Chondrocyte (in vitro differentiated cells): ENCODE measurements at places on chromosomes 1 and 21. TPM values are rescaled to one million over a fixed set of nuclear protein-coding genes. Genes with fewer than 3 reads are reported as not detected.
A peak's percentile ranks its signal among the peaks of the same experiment; 100 is the strongest.

PTTG1IP gene
- 225 to 333 TPM (median 329 TPM) in 3 replicates for total RNA-seq

ZSWIM5 gene
- 0.51 to 1.1 TPM (median 1.0 TPM) in 3 replicates for total RNA-seq

POGK gene
- 31.4 to 38.0 TPM (median 35.2 TPM) in 3 replicates for total RNA-seq

CFAP410 gene
- 14.2 to 19.5 TPM (median 17.7 TPM) in 3 replicates for total RNA-seq

ATP1A4 gene
- total RNA-seq: not detected in 3 replicates

HHAT gene
- 6.1 to 7.9 TPM (median 6.4 TPM) in 3 replicates for total RNA-seq

GRCh38 chr1:235027076-235027861 lies 101.4 kb downstream of the TOMM20 start:
- H3K27ac ChIP-seq: no peak overlapping the region
- H3K27me3 ChIP-seq: no peaks in the 10 kb centered on the region
- DNase-seq: no peak
- H3K36me3 ChIP-seq: no peaks in the 10 kb centered on the region

DNA sequence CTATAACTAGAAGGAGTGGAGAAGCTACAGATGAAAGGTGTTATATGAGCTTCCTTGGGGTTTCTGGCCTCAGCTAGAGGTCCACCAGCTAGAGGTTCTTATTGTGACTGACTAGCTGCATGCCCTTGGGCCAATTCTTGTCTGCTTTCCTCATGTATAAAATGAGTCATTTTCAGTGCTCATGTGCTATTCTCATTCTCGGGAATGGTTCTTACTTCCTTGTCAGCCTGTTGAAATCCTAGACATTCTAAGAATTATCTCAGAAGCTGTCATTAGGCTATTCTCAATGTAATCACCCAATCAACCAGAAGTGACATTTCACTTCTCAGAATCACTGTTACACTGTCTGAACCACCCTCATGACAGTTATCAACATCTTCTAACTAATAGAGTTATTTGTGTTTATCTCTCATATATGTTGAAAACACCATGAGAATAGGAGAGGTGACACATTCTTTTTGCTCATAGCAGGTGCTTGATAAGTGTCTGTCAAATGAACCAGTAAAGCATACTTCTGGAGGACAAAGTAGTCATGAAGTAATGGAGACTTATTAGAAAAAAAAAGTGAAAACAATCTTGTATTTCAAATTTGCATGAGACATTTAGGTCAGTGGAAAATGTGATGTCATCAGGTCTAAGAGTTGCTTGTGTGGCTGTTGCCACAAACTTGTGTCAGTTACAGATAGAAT lies 122.8 kb upstream of the IVNS1ABP start:
- no peaks in the 10 kb centered on the region for H3K27me3 ChIP-seq
- H3K36me3 ChIP-seq: no peaks in the 10 kb centered on the region
- no peak overlapping the region for H3K4me3 ChIP-seq
- DNase-seq: no peak
- H3K4me1 ChIP-seq: peaks cover 7% of the 10 kb centered on the region

- peaks cover 9% of the 10 kb centered on the region for H3K36me3 ChIP-seq
- H3K4me3 ChIP-seq: peak overlapping the region; percentile 67
- H3K27ac ChIP-seq: peak overlapping the region; percentile 93
- no peaks in the 10 kb centered on the region for H3K27me3 ChIP-seq
These were observed 59.8 kb upstream of the MORC3 start for GRCh38 chr21:36260030-36260787.

GRCh38 chr21:27817074-27817473 lies 850.2 kb upstream of the ADAMTS5 start:
- no peaks in the 10 kb centered on the region for H3K36me3 ChIP-seq
- no peak for DNase-seq
- no peak overlapping the region for H3K27ac ChIP-seq
- peaks cover 23% of the 10 kb centered on the region for H3K4me1 ChIP-seq
- H3K27me3 ChIP-seq: no peaks in the 10 kb centered on the region

GRCh38 chr21:45488931-45489721 lies 53.1 kb downstream of the SLC19A1 start:
- peaks cover 11% of the 10 kb centered on the region for H3K4me1 ChIP-seq
- H3K36me3 ChIP-seq: peaks cover 16% of the 10 kb centered on the region
- H3K4me3 ChIP-seq: no peak overlapping the region
- H3K27ac ChIP-seq: no peak overlapping the region
- no peak for DNase-seq
- H3K27me3 ChIP-seq: no peaks in the 10 kb centered on the region

DNA sequence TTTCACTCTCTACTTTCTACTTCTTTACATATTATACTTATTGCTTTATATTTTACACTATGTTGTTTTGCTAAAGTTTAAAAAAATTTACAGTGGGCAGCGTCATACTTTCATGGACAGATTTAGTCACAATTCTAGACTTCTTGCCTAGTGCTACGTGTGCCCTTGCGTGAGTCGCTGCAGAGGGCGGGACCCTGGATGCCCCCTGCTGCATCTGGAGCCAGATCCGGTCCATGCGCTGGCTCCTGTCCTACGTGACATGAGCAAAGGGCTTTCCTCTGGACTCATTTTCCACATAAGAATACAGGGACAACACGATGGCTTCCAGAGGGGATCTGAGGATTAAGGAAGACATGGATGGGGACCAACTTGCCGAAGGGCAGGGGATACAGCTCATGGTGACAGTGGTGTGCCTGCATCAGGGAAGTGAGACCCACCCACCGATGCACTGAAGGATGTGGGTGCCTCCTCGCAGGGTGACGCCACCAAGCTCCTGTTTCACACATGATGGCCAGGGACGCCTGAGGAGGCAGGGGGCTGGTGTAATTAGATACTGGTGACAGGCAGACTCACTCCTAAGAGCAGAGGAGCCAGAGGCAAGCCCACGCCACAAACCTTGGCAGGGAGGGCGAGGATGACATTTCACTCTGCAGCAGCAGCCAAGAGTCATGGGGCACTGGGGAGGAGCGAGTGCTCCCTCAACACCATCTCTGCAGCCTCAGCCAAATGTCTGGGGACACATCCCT lies 86.6 kb downstream of the DMRTB1 start:
- peaks cover 45% of the 10 kb centered on the region for H3K4me1 ChIP-seq
- peaks cover 11% of the 10 kb centered on the region for H3K36me3 ChIP-seq
- H3K27me3 ChIP-seq: no peaks in the 10 kb centered on the region
- no peak overlapping the region for H3K27ac ChIP-seq
- peak; percentile 71 for DNase-seq
- H3K4me3 ChIP-seq: no peak overlapping the region

- DNase-seq: no peak
- no peak overlapping the region for H3K27ac ChIP-seq
- peaks cover 1% of the 10 kb centered on the region for H3K36me3 ChIP-seq
- peaks cover 2% of the 10 kb centered on the region for H3K27me3 ChIP-seq
- peaks cover 7% of the 10 kb centered on the region for H3K4me1 ChIP-seq
These were observed 687.2 kb downstream of the MATN1 start for GRCh38 chr1:30036229-30036547.

- H3K4me3 ChIP-seq: no peak overlapping the region
- H3K27ac ChIP-seq: no peak overlapping the region
- H3K36me3 ChIP-seq: no peaks in the 10 kb centered on the region
- no peaks in the 10 kb centered on the region for H3K27me3 ChIP-seq
These were observed 23.5 kb upstream of the DDOST start for GRCh38 chr1:20684651-20685050.

GRCh38 chr1:112263042-112263441 lies 133.0 kb upstream of the CTTNBP2NL start:
- DNase-seq: no peak
- H3K27me3 ChIP-seq: peaks cover 32% of the 10 kb centered on the region
- H3K4me1 ChIP-seq: no peaks in the 10 kb centered on the region
- no peak overlapping the region for H3K4me3 ChIP-seq
- H3K36me3 ChIP-seq: no peaks in the 10 kb centered on the region

- H3K4me1 ChIP-seq: peaks cover 14% of the 10 kb centered on the region
- H3K4me3 ChIP-seq: no peak overlapping the region
- no peak overlapping the region for H3K27ac ChIP-seq
These were observed 181.4 kb downstream of the NRIP1 start for GRCh38 chr21:14883351-14883750.

- H3K27ac ChIP-seq: peak overlapping the region; percentile 55
- H3K4me1 ChIP-seq: peaks cover 21% of the 10 kb centered on the region
- H3K4me3 ChIP-seq: no peak overlapping the region
- DNase-seq: no peak
These were observed 202.9 kb downstream of the USP25 start for GRCh38 chr21:15932726-15933125.

- peak overlapping the region; percentile 85 for H3K27ac ChIP-seq
- H3K4me1 ChIP-seq: peaks cover 87% of the 10 kb centered on the region
- DNase-seq: no peak
- H3K36me3 ChIP-seq: peaks cover 2% of the 10 kb centered on the region
These were observed 94.8 kb upstream of the BMP8A start for GRCh38 chr1:39396671-39397070.

DNA sequence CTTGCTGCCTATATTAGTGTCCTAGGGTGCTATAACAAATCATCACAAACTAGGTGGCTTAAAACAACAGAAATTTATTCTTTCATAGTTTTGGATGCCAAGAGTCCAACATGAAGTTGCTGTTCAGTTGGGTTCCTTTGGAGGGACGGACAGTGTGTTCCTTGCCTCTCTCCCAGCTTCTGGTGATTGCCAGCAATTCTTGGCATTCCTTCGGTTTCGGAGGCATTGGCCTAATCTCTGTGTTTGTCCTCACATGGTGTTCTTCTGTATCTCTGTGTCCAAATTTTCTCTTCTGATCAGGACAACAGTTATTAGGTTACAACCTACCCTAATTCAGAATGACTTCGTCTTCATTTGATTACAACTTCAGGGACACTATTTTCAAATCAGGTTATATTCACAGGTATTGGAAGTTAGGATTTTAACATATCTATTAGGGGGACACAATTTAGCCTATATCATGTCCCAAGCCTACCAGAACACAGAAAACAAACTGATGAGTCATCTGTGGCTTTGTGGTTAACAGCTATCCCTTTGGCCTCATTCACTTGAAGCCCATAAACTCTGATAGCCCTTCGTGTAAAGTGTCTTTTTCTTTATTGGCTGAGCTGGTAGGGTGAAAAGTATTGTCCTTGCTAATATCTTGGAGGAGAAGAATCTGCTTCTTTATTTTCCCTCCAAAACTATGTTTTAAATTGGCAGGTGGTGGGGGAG lies 83.2 kb upstream of the PAPPA2 start:
- H3K27me3 ChIP-seq: peaks cover 4% of the 10 kb centered on the region
- no peaks in the 10 kb centered on the region for H3K36me3 ChIP-seq
- no peaks in the 10 kb centered on the region for H3K4me1 ChIP-seq
- no peak for DNase-seq
- H3K4me3 ChIP-seq: no peak overlapping the region

GRCh38 chr1:46617108-46617800 lies 643 bp upstream of the MOB3C start:
- H3K4me3 ChIP-seq: peak overlapping the region; percentile 88
- no peaks in the 10 kb centered on the region for H3K27me3 ChIP-seq
- peak overlapping the region; percentile 94 for H3K27ac ChIP-seq
- no peak for DNase-seq

DNA sequence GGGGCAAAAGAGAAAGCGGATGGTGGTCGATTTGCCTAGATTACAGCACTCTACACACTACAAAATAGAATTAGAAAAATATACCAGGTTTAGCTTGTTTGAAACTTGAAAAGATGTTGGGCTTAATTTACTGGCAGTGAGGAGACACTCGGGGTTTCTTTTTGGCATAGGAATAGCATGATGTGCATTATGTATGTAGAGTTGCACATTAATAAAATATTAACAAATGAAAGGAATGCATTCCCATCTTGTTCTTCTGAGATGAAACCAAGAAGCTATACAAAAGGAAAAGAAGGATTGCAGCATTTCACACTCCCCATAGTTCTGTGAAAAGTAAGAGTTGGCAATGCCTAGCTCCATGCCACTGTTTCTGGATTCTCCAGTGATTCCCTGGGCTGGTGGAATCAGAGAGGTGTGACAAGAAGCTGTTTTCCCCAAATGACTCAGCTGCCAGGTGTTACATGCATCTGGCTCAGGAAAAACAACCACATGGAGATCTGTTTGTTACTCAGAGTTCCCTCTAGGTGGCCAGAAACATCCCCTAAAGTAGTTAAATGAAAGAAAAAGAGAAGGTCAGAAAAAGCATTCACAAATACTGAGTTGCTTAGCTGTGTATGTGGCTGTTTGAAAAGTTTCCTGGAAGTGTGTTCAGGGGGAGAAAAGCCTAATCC lies 115.6 kb downstream of the UCK2 start:
- H3K4me1 ChIP-seq: no peaks in the 10 kb centered on the region
- no peak overlapping the region for H3K4me3 ChIP-seq
- DNase-seq: no peak
- H3K27ac ChIP-seq: no peak overlapping the region

DNA sequence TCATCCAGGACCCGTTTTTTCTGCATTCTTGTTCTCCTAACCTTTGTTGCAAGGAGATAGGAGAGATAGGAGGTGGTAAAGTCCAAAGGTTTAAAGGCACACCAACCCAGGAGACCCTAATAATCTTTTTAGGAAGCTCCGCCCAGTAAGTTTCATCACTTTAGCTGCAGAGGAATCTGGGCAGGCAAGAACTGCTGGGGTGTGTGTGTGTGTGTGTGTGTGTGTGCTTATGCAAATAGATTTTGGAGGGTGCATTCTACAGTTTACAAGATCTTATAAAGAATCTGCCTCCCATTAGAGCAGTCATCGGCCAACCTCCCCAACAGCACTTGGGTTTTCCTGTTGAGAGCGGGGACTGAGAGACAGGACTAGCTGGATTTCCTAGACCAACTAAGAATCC lies 3.9 kb upstream of the IL10 start:
- H3K4me1 ChIP-seq: no peaks in the 10 kb centered on the region
- no peak overlapping the region for H3K4me3 ChIP-seq
- peaks cover 28% of the 10 kb centered on the region for H3K27me3 ChIP-seq
- DNase-seq: no peak

- no peaks in the 10 kb centered on the region for H3K4me1 ChIP-seq
- DNase-seq: no peak
These were observed 846.2 kb downstream of the ADGRL2 start for GRCh38 chr1:82646888-82647287.

GRCh38 chr1:70820396-70820795 lies 227.2 kb downstream of the PTGER3 start:
- H3K27me3 ChIP-seq: peaks cover 6% of the 10 kb centered on the region
- DNase-seq: no peak
- no peaks in the 10 kb centered on the region for H3K4me1 ChIP-seq
- H3K36me3 ChIP-seq: no peaks in the 10 kb centered on the region

DNA sequence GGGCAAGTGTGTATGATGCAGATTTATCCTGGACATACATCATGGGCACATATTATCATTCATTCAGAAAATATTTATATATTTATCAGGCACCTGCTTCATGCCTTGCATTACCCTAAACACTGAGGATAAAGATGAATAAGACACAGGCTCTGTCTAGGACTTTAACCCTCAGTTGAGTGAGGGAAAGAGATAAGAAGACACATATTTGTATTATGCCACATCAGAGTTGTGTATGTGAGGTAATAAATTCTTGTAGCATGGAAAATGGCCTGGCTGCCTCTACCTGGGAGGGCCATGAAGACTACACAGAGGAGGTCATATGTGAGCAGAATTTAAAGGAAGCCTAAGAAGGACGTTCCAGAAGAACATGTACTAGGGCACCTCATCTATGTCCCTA lies 275.8 kb upstream of the ST6GALNAC5 start:
- no peak overlapping the region for H3K4me3 ChIP-seq
- no peaks in the 10 kb centered on the region for H3K4me1 ChIP-seq
- no peaks in the 10 kb centered on the region for H3K36me3 ChIP-seq
- no peak overlapping the region for H3K27ac ChIP-seq
